Esophagus mucosa (tissue), 1 donor: ENCODE measurements at places on chromosomes 7 and 10.

GRCh38 chr7:33971106-33971505 is 65.8 kb downstream of the BMPER start:
- ATAC-seq: no peak

DNA sequence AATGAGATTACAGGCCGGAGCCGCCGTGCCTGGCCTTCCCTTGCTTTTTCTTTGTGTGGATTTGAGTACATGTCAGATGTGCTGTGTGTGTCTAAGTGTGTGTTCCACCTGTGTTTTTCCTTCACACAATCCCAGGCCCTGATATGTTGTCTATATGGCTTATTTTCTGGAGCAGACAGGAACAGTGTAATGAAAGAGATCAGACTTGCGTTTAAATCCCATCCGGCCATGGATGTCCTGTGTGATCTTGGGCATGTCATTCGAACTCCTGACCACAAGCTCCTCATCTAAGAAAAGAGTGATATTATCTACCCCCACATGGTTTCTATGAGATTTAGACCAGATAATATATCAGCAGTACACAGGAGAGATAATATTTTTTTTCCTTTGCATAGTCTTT is 37.2 kb downstream of the APBB1IP start:
- no peak for ATAC-seq

GRCh38 chr10:21519941-21520436 is 5.5 kb downstream of the SKIDA1 start:
- peak; percentile 36 for ATAC-seq

DNA sequence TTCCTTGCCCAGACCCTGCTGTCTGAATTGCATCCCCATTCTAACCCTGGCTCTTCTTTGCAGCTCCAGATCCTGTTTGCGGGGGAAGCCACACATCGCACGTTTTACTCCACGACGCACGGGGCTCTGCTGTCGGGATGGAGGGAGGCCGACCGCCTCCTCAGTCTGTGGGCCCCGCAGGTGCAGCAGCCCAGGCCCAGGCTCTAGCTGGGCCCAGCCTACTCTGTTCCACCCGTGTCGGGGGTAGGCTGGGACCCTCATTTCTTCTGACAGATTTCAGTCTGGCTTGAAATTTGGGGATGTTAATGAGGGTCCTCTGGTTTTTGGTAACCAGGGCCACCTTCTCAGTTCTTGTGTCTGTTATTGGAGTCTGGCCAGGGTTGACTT is 2.7 kb upstream of the MTG1 start:
- ATAC-seq: no peak

- peak; percentile 64 for ATAC-seq
Measured at GRCh38 chr7:113710310-113711096, 208.3 kb downstream of the PPP1R3A start.

- no peak for ATAC-seq
Measured at GRCh38 chr7:6375348-6376101, 72.2 kb downstream of the DAGLB start.

DNA sequence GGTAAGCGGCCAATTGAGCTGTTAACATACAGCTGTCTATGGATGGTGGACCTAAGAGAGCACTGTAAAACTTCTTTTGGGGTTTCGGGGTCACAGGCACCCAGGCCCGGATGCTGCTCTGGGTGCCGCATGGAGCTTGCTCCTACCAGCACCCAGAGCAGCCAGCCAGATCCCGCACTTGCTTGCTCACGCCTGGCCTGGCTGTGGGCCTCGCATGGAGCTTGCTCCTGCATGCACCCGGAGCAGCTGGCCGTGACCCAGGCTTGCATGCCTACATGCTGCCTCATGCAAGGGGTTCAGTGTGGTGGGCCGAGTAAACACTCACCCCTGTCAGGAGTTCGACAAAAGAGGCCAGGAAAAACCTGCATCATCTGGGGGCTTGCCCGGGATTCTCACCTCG is 896.9 kb downstream of the SORCS1 start:
- peak; percentile 48 for ATAC-seq

DNA sequence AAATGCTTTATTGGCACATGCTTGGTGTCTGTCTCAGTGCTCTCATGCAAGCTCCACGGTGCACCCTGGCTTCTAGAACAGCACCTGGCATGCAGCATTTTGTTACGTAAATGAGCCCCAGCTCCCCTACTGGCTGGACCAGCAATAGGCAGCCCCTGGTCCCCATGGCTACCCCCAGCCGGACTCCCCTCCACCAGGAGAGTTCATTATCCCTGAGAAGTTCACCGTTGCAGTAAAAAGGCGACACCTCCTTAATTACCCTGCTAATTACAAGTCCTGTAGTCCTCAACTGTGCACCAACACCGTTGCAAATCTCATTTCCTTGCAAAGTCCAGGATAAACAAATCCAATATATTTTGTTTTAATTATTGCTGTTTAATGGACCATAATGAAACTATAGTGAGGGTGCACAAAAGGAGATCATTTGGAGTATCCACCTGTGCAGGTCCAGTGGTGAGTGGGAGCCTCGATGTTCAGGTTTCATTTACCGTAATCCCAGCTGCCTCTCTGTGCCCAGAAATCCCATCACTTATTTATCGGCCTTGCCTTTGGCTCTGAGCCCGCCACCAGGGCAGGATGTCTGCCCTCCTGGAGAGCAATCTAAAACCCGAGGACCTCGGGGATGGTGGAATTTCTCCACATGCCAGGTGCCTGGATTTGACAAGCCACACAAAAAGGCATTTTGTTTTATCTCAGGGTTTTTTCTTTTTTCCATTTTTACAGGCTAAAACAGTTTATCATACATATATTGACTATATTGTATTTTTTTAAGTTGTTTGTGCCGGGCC is 12.8 kb upstream of the DRGX start:
- ATAC-seq: no peak
